Left lobe of liver (tissue), 2 donors: ENCODE measurements at places on chromosomes 1 and 21.

DNA sequence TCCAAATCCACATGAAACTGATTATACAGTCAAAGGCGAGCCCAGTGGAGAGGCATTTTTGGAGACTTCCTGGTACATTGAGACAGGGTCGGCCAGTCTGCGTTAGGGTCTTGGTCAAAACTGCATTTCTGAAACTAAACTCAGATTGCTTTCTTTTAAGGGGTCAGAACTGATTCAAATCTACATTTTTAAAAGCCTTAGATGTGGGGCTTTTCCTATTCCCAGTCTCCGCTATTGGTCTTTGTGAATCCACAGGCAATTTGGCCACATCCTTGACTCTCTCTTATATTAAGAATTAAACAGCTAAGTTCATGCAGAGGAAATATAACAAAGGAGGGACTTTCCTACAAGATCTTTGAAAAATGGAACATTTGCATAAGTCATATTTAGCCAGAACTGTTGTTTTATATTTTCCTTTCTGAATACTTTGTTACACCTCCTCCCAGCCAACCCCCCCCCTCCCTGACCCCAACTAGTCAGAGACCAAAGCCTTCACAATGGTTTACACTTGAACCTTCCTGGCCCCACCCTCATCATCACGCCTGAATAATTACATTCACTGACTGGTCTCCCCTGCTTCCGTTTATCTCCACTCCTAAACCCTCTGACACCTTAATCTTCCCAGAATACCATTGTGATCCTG lies 30.9 kb downstream of the SELL start:
- DNase-seq, result no peak

DNA sequence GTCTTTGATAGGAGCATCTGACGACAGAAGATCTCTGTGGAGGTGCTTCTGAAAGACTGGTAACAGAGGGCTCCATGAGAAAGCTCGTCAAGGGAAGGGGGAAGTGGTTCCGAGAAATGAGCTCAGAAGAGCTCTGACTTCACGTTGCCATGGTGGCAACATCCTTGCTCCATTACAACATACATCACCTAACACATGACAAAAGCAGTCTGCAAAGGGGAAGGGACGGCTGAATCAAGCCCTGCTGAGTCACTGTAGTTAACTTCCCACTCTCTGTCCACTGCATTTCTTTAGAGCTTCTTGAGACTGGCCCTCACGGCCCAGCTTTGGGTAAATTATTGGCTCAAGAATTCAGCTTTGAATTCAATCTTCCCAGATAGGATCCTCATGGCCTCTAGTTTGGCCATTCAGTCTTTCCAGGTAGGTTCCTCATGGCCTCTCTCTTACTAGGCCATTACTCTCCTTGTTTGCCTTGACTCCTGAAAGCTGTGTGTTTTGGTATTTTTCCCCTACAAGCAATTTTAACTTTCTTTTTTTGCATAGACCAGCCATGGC lies 88.0 kb upstream of the ZNF648 start:
- peak; percentile 52 for DNase-seq

GRCh38 chr1:18814425-18814824 lies 45.0 kb downstream of the TAS1R2 start:
- DNase-seq, result no peak

GRCh38 chr1:198903203-198903602 lies 264.4 kb downstream of the PTPRC start:
- DNase-seq, result no peak

GRCh38 chr1:208161656-208162375 lies 82.4 kb downstream of the PLXNA2 start:
- DNase-seq, result no peak

GRCh38 chr21:45498646-45499000 lies 43.6 kb downstream of the SLC19A1 start:
- DNase-seq, result peak; percentile 45

- peak; percentile 92 for DNase-seq
These were observed 50.1 kb downstream of the COL18A1 start for GRCh38 chr21:45454926-45455673.

DNA sequence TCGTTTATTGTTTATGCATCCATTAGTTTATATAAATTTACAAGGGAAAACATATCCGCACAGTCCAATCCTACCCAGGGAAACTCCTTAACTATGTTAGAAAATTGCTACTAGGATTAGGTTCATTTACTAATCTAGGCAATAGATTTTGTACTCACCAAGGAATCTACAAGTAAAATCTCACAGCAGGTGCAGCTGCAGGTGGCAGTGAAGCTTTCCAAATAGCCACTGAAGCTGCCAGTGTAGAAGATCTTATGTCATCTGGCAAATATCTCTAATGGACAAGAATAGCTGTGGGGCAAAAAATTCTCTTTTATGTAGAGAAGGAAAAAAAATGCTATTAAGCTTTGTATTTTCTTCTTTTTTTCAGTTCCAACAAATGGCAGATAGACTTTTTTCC lies 963.4 kb upstream of the ADGRL4 start:
- DNase-seq, result no peak

- DNase-seq, result peak; percentile 53
These were observed 144.6 kb upstream of the TNR start for GRCh38 chr1:175887981-175888428.

DNA sequence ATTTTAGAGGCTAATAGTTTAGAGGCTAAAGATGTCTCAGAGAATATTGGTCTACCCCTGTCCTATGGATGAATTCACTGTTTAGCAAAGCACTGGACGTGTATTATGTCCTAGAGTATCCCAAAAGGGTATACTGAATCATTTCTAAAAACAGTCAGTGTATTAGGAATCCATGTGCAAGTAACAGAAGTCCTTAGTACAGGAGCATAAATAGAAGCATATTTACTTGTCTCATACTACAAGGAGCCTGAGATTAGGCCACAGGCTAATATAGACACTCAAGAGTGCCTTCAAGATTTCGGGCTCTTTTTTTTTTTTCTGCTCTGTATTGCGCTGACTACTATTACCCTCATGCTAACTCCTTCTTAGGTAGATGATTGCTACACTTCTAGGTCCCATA lies 518.9 kb downstream of the USP25 start:
- no peak for DNase-seq

DNA sequence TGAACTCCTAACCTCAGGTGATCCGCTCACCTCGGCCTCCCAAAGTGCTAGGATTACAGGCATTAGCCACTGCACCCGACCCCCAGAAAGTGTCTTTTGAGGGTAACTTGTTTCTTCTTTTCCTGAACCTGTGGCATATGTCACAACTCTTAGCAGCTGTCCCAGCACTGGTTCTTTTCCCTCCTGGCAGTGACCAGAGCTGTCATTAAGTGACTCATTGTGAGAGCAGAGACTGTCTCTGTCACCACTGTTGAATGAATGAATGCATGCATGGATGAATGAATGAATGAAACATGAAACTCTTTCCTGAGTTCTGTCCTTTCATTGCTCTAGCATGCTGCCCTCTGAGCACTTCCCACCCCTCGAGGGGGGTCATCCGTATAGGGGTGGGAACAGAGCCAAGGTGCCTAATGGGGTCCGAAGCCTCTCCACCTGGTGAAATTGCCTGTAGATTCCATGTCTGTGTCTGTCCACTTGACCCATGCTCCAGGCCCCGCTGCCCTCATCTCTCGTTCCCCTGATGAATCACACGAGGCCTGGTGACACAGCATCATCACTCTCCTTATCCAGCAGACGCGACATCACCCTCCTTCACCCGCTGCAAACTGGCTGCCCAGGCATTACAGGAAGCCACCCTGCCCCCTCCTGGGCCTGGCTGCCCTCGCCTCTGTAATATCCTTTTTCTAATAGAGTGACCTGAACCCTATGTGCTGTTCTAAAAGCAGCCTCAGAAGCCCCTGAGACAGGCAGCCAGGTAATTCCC lies 75.0 kb downstream of the IGSF21 start:
- DNase-seq, result no peak
